HT1080 (cell line): ENCODE measurements at places on chromosomes 12 and 14.

GRCh38 chr12:108511633-108512540 is 3.2 kb upstream of the FICD start:
- peak; percentile 66 for DNase-seq

- no peak for DNase-seq
Observed at GRCh38 chr12:10126413-10126812, 3.6 kb downstream of the CLEC7A start.

DNA sequence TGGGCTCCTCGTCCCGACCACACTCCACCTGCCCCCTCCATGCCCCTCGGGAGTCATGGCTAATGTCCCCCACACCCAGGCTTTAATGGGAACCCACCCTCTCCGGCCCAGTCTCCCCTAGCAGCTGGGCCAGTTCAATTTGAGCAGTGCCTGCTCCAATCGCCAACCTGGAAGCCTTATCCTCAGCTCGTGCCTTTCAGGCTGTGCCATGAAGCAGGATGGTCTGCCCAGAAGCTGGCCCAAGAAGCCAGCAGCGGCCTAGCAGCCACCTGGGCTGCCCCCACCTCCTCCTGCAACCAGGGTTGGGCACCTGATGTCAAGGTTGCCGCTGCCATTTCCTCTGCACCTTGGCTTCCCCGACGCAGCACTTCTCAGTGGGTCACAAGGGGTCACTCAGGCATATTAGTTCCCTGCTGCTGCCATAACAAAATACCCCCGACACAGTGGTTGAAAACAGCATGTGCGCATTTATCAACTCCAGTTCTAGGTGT is 2.3 kb upstream of the CLBA1 start:
- DNase-seq: no peak

DNA sequence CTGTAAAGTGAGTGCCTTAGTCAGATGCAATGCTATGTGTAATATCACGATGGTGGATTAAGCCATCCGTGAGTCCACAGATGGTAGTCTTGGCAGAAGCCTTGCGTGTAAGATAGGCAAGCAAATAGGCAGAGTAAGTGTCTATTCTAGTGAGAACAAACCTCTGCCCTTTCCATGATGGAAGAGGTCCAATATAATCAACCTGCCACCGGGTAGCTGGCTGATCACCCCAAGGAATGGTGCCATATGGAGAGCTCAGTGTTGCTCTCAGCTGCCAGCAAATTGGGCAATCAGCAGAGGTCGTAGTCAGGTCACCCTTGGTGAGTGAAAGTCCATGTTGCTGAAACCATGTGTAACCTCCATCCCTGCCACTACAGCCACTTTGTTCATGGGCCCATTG is 371.2 kb upstream of the LRFN5 start:
- no peak for DNase-seq

DNA sequence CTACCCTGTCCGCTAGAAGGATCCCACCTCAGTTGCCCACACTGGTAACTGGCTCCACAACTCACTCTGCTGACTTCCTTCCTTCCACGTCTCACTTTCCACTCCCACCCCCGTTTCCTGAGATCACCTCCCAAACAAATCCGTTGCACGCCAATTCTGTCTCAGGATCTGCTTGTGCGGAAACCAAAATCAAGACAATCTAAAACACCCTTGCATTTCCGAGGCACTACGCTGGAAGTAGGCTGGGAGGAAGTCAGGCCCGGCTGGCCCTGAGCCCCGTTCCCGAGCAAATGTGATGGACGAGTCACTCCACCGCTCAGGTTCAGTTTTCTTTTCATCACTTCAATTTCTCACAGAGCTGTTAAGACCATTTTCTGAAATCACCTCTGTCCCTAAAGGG is 23.1 kb downstream of the ABCB9 start:
- DNase-seq: peak; percentile 52

GRCh38 chr14:69501423-69501838 is 16.9 kb downstream of the PLEKHD1 start:
- DNase-seq: no peak

DNA sequence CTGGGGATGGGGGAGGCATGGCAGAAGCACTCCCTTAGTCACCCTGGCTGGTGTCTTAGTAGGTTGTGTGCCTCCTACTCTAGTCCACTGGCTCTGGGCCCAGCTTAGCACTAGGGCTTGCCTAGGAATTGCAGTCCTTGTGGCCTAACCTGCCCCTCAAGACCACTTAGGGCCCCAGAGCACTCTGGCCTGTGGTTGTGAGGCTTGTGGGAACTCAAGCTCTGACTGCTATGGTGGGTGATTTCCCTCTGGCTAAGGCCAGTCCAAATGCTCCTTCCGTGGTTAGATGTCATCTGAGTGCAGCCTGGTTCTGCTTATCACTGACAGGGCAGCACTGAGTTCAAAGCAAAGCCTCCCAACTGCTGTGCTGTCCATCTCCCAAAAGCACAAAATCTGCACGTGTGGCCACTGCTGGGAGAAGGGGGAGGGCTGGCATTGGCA is 20.2 kb downstream of the FGD4 start:
- DNase-seq: peak; percentile 23

DNA sequence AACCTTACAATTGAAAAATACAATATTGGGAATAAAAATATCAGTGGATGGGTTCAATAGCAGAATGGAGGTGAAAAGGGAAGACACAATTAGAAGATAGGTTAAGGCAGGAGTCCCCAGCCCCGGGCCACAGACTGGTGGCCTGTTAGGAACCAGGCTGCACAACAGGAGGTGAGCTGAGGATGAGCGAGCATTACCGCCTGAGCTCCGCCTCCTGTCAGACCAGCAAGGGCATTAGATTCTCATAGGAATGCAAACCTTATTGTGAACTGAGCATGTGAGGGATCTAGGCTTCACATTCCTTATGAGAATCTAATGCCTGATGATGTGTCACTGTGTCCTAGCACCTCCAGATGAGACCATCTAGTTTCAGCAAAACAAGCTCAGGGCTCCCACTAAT is 27.3 kb upstream of the ST8SIA1 start:
- peak; percentile 12 for DNase-seq
